ENCODE measurements at places on chromosomes 16 and 17.

- no peak for DNase-seq
These were observed 59.9 kb downstream of the LITAF start for GRCh38 chr16:11526655-11527350.

DNA sequence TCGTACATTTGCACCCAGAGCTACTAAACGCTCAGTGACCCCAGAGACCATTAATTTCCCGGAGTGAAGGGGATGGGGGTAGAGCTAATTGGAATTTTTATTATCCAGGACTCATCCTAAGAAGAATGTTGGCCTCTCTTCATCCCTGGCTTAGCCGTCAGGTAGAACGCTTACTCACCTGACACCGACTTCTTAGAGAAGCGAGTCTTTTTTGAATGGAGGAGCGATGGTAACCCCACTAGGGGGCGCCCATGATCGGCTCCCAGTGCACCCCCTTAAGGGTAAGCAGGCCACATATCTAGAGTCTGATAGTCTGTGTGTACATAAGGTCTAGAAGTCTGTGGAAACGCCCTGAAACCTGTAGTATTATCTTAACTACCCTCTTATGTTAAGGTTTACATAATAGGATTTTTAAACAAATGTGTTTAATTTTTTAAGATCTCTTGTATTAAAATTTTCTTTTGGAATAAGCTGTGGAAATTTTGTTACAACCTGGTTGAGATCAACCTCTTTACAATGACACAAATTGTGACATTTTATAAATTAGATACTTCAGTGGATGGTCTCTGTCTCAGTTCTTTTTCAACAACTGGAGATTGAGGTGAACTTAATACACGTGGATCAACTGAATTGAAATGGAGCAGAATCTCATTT is 229.8 kb downstream of the CPPED1 start:
- peak; percentile 63 for DNase-seq

GRCh38 chr17:76171706-76172105 is 30.7 kb upstream of the FOXJ1 start:
- DNase-seq, result no peak

DNA sequence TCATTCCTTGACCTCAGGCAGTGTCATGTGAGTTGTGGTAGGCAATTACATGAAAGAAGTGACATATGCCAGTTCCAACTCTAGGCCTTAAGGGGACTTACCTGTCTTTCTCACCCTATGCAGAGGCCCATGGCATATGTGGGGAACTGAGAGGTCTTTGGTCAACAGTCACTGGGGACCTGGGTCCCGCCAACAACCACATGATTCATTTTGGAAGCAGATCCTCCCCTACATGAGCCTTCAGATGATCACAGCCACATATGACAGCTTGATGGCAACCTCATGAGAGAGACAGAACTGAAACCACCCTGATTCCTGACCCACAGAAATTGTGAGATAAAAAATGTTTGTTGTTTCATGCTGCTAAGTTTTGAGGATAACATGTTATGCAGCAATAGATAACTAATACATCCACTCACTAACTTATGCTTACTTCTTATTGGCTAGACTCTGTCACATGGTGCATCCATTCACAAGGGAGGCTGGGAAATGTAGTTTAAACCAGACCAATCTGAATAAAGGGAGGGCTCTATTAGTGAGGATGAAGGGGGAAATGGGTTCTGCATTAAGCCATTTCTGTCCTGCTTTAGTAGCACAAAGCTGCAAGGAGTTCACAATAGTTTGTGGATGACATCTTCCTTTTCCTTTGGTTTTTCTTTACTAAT is 298.2 kb downstream of the HAPSTR1 start:
- DNase-seq, result no peak

DNA sequence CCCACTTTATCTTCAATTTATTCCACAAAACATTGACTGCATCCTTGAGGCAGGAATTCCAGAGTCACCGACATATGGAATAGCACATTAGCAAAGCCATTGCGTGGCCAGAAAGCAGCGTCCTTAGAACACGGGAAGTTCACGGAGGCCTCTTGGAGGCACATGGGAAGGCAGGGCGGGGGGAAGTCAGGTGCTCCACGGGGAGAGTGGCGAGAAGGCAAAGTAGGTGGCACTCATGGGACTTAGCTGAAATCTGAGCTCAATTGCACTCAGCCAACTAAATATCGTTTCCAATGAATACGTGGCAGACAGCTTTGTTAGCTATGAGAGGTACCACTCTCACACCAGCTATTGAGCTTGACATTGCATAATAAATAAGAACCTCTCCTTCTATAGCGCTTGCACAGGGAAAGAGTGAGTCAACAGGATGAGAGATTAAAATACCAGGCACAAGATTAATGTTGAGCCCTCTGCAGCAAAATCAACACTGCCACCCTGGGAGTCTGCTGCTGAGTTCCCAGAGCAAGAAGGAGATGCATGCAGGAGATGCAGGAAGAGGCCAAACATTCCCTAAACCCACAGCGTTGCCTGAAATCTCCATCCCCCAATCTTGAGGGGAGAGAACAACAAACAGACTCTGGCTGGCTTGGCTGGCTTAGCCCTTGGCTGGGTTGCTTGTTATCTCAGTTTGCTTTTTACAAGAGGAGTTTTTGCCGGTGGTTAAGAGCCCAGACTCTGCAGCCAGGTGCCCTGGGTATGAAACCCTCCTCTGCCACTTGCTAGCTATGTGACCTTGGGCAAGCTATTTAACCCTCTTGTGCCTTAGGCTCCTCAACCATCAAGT is 28.8 kb downstream of the ABCC12 start:
- no peak for DNase-seq

- DNase-seq, result no peak
These were observed 203.7 kb upstream of the COX10 start for GRCh38 chr17:13865650-13866049.

- DNase-seq, result peak; percentile 23
These were observed 611 bp downstream of the SMARCE1 start for GRCh38 chr17:40646791-40647623.

DNA sequence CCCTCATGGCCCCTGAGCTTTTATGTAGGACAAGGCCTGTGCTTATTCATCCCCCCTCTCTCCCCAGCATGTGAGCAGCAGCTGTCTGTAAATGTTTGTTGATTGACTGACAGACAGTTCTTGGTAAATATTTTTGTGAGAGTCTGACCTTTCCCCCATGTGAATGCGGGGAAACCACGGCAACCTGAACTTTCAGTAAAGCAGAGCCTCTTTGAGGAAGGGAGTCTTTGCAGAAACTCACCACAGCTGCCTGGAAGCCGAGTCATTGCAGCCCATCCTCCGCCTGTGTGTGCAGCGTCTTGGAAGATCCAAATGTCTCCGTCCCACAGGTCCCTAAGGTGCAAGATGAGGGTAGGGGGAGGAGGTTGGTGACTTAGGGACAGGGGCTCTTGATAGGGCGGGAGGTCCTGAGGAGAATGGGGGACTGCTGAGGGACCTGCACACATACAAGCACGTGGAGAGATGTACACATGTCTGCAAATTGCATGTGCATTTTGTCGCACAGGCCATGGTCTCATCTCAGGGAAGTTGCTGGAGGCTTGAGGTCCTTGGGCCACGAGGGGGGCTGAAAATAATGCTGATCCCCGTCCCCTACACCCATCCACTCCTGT is 23.0 kb upstream of the IL21R start:
- no peak for DNase-seq

- peak; percentile 21 for DNase-seq
These were observed 16.6 kb upstream of the ERN1 start for GRCh38 chr17:64146418-64147109.

DNA sequence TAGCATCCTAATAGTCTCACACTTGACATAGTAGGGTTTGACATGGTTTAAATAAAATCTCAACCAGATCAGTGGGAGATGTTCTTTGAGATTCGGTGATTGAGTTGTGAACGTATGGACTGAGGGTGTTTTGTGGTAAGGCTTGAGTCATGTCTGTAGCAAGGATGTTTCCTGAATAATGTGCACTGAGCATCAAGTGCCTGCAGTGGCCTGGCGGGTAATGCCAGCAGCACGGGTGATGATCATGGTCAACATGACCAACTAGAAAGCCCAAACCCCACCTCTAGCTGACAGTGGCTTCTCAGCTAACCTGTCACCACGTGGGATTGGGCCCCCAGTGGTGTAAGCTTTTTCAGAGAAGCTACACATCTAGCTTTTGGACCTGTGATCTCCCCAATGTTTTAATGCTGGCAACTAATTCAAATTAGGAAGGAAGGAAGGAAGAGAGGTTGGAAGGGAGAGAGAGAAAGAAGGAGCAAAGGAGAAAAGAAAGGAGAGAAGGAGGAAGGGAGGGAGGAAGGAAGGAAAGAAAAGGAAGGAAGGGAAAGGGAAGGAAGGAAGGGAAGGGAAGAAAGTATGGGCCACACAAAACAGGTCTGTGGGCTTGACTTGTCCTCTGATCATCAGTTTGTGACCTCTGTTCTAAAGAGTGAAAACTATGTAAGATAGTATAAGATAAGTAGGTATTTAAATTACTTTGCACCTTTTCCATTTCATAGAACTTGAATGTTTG is 55.4 kb downstream of the WWOX start:
- no peak for DNase-seq

DNA sequence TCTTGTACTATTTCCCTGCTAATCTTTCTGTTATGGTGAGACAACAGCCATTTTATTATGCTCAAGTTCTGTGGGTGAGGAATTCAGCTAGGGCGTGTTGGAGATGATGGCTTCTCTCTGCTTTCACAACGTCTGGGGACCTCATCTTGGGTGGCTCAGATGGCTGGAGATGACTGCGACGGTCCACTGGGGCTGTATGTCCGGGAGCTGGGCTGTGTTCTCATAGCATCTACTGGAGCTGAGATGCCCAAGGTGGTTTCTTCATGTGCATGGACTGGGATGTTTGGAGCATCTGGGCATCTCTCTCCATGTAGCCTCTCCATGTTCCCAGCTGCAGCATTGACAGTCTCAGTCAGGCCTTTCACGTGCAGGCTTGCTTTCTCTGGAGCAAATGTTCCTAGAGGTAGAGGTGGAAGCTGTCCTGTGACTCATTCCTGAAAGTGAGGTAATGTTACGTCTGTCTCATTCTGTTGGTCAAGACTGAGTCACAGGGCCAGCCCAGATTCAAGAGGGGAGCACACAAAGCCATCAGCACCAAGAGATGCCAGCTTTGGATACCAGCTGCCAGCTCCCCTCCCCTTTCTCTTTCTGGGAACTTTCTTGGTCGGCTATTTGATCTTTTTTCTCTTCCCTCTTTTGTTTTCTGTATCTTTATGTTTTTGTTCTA is 96.2 kb downstream of the RAP1GAP2 start:
- DNase-seq, result no peak

DNA sequence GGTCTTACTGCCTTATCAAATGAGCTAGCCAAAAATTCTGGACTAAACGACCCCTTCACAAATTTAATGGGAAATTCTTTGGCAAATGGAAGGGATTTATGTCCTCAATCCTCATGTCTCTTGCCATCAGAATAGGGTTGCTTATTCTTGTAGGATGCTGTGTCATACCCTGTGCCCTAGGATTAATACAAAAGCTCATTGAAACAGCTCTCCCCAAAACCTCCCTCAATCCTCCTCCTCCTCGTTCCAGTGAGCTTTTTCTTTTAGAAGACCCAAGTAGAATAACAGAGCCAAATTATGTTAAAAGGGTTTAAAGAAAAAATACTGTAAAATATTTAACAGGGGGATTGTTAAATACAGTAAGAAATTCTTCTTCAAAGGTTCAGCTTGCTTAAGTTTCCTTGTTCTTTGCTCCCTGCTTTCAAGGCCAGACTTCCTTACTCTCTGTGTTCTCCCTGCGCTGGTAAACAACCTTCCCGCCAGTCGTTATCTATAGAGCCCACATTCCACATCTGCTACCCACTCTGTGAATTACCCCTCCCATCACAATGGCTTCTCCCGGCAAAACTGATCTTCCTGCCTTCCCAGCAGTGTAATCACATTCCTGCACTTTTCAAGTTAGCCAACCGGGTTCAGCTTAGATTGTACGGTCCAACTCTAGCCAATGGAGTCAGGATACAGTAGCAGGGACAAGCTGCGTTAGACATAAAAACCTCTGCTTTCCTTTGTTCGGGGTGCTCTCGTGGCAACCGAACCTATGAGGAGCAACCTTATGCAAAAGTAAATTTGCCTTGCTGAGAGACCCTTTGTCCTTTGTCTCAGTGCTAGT is 9.7 kb downstream of the HPR start:
- DNase-seq, result no peak

DNA sequence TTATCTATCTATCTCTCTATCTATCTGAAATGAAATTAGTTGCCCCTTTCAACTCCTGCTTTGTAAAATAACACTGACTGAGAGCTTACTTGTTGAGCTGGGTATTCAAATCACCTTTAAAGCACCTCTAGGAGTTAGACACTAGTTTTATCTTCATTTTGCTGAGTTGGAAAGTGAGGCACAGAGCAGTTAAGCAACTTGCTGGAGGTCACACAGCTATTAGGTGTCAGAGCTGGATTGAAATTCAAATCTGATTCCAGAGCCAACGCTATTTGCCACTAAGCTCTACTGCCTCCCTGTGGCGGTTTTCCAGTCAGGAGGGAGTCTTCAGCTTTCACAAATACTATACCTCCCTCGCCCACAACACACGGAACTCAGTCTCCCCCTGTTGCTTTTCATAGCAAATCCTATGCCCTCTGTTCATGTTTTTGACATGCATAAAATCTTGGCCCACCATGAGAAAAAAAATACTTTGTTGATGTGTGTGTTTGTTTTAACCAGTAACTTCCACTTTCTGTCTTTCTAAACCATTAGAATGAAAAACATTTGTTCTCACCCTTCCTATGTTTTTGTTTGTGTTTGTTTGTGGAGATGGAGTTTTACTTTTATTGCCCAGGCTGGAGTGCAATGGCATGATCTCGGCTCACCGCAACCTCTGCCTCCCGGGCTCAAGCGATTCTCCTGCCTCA is 74.8 kb upstream of the SMURF2 start:
- DNase-seq, result peak; percentile 9

DNA sequence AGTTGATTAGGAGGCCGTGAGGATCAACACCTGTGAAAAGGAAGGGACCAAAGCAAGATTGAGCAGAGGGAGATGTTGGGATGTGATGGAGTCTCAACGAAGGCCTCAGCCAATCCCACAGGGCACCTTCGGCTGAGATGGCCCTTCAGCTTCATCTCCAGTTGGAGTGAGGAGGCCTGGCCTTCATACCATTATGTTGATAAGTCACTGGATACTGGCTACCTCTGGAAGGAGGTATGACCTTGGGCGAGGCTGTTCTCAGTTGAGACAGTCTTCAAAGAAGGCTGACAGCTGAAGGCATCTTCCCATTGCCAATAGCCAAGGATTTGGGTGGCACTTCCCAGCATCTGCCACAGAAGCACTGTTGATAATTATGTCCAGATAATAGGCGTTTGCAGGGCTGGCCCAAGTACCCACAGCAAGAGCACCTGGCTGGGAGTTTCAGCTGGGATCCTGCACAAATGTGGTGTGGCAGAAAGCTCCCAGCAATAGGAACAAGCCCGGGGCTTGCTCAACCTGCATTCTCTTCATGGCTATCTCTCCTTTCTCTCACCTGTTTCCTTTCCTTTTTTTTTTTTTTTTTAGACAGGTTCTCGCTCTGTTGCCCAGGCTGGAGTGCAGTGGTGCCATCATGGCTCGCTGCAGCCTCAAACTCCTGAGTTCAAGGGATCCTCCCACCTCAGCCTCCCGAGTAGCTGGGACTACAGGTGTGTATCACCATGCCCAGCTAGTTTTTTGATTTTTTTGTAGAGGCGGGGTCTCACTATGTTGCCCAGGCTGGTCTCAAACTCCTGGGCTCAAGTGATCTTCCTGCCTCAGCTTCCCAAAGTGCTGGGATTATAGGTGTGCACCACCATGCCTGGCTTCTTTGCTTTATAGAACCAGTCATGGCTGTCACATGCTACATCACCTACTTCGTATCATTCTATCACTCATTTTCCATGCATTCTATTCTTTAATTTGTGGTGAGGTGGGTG is 18.2 kb upstream of the MAP3K14 start:
- no peak for DNase-seq

GRCh38 chr17:4900231-4901107 is 1.1 kb downstream of the C17orf107 start:
- no peak for DNase-seq

GRCh38 chr17:48123776-48124388 is 16.3 kb downstream of the SNX11 start:
- DNase-seq, result no peak
